ENCODE measurements at places on chromosomes 6 and 20.

GRCh38 chr6:24454452-24454851, 34.9 kb downstream of the GPLD1 start:
- DNase-seq: no peak

DNA sequence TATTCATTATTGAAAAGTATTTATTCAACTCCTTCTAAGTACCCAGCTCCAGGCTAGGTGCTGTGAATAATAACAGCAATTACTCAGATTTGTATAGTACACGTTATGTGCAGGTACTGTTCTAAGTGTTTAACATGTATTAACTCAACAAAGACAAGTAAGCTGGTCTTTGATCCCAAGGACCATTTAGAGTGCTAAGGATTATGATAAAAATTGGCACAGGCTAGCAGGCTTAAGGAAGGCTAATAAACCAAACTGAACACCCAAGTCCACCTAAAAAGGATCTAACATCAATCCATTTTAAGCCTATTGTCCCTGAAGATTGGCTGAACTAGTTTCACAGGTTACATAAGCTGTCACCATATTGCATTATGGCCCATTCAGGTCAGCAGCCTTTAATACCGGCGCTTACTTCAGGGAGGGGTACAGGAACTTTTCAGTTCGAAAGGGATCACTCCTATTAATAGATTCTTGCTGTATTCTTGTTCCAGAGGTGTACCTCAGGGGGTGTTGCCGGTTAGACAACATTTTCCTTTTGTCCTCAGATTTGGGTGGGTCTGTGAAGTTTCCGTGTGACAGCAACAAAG, 99.0 kb upstream of the GMDS start:
- DNase-seq: no peak

DNA sequence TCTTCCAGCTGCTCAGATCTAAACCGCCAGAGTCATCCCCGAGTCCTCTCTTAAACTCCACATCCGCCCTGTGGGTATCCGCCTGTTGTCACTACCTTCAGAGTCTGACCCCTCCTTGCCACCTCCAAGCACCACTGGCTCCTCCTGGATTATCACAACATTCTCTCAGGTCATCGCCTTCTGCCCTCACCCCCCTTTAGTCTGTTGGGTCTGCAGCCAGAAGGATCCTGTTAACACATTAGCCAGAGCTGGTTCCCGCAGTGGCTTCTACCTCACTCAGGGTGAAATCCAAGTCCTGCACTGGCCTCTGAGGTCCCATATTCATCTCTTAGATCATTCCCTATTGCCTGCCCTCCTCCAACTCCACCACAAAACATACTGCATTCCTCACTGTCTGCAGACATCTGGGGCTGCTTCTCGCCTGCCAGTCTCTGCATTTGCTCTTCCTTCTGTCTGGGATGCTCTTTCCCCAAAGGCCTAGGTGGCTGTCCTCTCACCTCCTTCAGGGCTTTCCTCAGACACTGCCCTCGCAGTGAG, 34.1 kb downstream of the TNXB start:
- DNase-seq: no peak

- DNase-seq: no peak
Observed at GRCh38 chr6:36781669-36782068, 57.6 kb downstream of the CPNE5 start.

- DNase-seq: no peak
Observed at GRCh38 chr6:139858429-139858828, 484.0 kb upstream of the CITED2 start.

- DNase-seq: no peak
Observed at GRCh38 chr6:139448051-139448649, 73.7 kb upstream of the CITED2 start.
